ENCODE measurements at places on chromosomes 1 and 21. TPM values are rescaled to one million over a fixed set of nuclear protein-coding genes. Genes with fewer than 3 reads are reported as not detected.

Gene DMRTA2
- 0.08 TPM for total RNA-seq

Gene DNM3
- 1.9 TPM for total RNA-seq

Gene IL19
- total RNA-seq: not detected

Gene NUDT4B
- total RNA-seq: 17.3 TPM

Gene FCAMR
- total RNA-seq: not detected

Gene FCRL2
- not detected for total RNA-seq

Gene TEDDM1
- not detected for total RNA-seq

Gene CD53
- total RNA-seq: not detected

Gene IFT25
- total RNA-seq: 18.8 TPM

Gene ATP5IF1
- 199 TPM for total RNA-seq

Measured in smooth muscle cell of the coronary artery (primary cell).